ENCODE measurements at places on chromosomes 4 and X.

DNA sequence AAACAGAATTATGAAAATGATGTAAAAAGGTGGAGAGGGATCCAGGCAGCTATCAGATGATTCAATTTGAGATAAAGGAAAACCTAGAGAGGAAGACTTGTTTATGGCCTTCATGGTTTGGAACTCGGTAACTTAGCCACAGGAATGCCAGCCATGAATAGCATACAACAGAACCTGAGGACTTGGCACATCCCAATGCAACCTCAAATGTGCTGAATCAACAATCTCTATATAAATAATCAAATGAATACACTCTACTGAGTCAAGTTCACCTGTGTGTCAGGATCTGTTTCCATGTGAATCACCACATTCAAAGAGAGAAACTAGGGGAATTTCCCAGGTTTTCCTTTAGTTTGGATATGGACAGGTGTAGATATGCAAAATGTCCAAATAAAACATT is 86.9 kb downstream of the MBNL3 start:
- H3K4me1 ChIP-seq: no peaks in the 10 kb centered on the region
- DNase-seq: no peak
- H3K27ac ChIP-seq: no peak overlapping the region
- H3K36me3 ChIP-seq: no peaks in the 10 kb centered on the region
- H3K4me3 ChIP-seq: no peak overlapping the region

DNA sequence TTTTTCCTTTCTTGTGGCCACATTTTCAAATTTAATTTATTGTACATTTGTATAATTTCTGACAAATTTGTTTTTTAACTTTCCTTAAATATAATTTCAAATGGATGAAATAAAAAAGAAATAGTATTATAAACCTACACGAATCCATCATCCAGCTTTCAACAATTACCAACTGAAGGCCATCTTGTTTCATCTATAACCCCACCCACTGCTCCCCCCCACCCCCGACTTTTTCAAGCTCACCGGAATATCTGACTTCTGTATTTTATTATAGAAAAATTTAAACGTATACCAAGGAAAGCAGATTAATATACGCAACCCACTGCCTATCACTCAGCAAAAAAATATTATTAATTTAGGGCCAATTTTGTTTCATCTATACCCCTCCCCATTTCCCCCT is 1.1 kb downstream of the MORF4L2 start:
- no peak for DNase-seq
- H3K4me3 ChIP-seq: peak overlapping the region; percentile 27
- H3K4me1 ChIP-seq: peaks cover 18% of the 10 kb centered on the region
- no peaks in the 10 kb centered on the region for H3K36me3 ChIP-seq
- peak overlapping the region; percentile 92 for H3K27ac ChIP-seq

- no peak for DNase-seq
- no peaks in the 10 kb centered on the region for H3K27me3 ChIP-seq
- H3K4me1 ChIP-seq: no peaks in the 10 kb centered on the region
- no peak overlapping the region for H3K27ac ChIP-seq
- H3K4me3 ChIP-seq: no peak overlapping the region
- no peaks in the 10 kb centered on the region for H3K36me3 ChIP-seq
Observed at GRCh38 chr4:40180356-40180755, 16.5 kb upstream of the RHOH start.

DNA sequence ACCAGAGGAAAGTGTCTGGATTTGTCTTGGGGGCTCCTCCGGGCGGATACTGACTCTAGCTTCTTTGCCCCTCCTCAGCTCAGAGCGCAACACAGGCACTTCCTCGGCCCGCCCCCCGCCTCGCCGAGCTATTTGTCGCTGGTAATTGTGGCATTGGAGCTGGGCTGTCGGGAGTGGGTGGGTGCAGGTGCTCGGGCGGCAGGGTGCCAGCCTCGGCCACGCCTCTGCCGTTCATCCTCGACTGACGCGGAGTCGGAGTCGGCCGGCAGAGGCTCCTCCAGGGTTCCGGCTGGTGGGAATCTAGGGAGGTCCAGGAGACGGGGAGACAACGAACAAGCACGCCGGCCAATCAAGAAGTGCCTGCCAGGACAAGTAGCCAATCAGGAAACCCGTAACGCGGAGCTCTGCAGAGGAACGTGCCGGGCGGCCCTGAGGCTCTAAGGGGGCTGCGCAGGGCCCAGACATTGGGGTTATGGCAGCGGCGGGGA is 3.9 kb upstream of the SYN1 start:
- H3K27ac ChIP-seq: no peak overlapping the region
- H3K27me3 ChIP-seq: no peaks in the 10 kb centered on the region
- no peaks in the 10 kb centered on the region for H3K4me1 ChIP-seq
- H3K36me3 ChIP-seq: no peaks in the 10 kb centered on the region

DNA sequence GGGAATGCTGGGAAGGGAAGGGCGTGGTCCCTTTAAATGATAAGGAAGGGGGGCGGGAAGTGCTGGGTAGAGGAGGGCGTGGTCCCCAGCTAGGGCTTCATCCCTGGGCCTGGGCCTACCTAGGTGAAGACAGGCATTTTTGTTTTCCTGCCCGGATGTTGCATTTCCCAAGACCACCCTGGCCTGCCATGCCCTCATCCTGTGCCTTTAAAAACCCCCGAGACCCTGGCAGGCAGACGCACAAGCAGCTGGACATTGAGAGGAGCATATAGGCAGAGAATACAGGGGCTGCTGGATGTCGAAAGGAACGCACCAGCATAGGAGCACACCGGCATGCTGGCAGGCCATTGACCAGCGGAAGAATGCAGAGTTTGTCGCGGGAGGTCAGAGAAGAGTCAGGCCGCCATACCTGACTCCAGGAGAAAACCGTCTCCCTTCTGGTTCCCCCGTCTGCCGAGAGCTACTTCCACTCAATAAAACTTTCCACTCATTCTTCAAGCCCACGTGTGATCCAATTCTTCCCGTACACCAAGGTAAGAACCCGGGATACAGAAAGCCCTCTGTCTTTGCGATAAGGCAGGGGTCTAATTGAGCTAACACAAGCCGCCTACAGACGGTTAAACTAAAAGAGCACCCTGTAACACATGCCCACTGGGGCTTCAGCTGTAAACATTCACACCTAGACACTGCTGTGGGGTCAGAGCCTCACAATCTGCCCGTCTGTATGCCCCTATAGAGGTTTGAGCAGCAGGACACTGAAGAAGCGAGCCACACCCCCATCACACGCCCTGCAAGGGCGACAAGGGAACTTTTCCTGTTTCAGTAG is 2.9 kb upstream of the AGA start:
- no peak for DNase-seq
- H3K36me3 ChIP-seq: no peaks in the 10 kb centered on the region
- H3K27me3 ChIP-seq: no peaks in the 10 kb centered on the region
- H3K4me1 ChIP-seq: no peaks in the 10 kb centered on the region

DNA sequence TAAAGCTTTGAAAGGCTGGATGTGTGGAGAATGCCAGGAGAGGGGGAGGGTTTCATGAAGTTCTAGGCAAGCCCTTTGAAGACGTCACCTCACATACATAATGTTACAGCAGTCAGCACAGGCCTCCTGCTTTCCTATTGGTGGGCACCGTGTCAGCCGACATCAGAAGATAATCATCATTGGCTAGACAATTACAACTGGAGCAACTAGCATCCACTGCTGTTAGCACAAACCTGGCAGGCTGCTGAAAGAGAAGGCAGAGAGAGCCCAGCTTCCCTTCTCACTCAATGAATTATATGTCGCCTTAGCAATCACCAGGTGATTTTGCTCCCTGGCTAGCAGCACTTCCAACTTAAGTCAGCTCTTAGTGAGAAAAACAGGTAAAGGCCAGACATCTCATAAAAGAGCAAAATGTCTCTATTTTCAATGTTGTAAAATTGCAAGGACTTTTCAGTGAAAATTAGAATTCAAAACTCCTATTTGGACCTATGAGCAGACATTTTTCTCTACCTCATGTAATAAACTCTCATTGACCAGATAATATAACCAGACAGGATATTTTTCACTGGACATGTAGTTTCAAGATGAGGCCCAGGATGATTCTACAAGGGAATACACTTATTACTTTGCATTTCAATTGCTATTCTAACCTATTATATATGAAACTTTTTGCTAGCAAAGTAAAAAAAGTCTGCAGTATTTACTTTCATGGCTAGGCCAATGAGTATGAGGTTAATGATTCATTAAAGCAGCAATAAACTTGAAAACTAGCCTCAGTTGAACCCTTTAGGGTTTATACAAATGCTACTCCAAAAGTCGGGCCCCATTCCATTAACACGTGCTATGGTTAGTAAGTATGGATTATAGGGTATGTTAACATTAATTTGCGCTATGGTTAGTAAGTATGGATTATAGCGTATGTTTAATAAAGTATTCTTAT is 4.3 kb downstream of the ELOVL6 start:
- H3K4me1 ChIP-seq: peaks cover 20% of the 10 kb centered on the region
- no peaks in the 10 kb centered on the region for H3K27me3 ChIP-seq
- H3K36me3 ChIP-seq: no peaks in the 10 kb centered on the region
- no peak overlapping the region for H3K27ac ChIP-seq
- peak; percentile 59 for DNase-seq
- H3K4me3 ChIP-seq: no peak overlapping the region

DNA sequence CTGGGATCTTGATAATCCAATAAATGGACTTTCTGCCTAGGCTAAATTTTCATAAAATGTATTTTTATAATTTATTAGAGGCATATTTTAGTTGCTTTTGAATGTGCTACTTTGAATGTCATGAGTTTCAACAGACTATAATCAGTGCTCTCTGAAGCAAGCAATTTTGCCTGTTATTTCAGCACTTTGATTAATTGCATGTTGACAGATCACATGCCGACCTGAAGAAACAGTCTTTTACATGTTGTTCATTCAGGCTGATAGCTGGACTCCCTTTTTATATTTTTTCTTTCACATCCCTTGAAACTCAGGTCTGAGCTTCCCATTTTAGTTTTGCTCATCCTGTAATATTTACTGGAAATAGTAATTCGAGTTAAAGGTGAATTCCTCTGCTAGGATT is 341.0 kb downstream of the NAP1L3 start:
- no peak overlapping the region for H3K4me3 ChIP-seq
- H3K27ac ChIP-seq: no peak overlapping the region
- no peaks in the 10 kb centered on the region for H3K36me3 ChIP-seq

GRCh38 chr4:88185906-88186305 is 27.5 kb upstream of the ABCG2 start:
- H3K27ac ChIP-seq: no peak overlapping the region
- no peak for DNase-seq
- H3K27me3 ChIP-seq: no peaks in the 10 kb centered on the region
- H3K4me1 ChIP-seq: no peaks in the 10 kb centered on the region
- H3K36me3 ChIP-seq: no peaks in the 10 kb centered on the region
- H3K4me3 ChIP-seq: no peak overlapping the region

GRCh38 chrX:56763556-56764152 is 34.6 kb downstream of the NBDY start:
- H3K4me3 ChIP-seq: peak overlapping the region; percentile 28
- peak overlapping the region; percentile 86 for H3K27ac ChIP-seq
- no peak for DNase-seq

DNA sequence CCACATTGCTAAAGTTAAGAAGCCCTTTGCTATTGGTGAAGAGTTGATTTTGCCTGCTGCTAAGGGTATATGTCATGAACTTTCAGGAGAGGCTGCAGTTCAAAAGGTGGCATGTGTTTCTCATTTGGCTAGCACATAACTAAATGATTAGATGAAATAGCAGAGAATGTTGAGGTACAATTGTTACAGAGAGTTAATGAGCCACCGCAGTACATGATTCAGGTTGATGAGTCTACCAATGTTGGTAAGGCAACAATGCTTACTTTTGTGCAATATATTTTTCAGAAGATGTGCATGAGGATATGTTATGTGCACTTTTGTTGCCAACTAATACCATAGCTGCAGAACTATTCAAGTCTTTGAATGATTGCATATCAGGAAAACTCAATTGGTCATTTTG is 21.1 kb upstream of the CXCL2 start:
- peaks cover 39% of the 10 kb centered on the region for H3K4me1 ChIP-seq
- no peak for DNase-seq
- no peak overlapping the region for H3K4me3 ChIP-seq
- no peak overlapping the region for H3K27ac ChIP-seq
- no peaks in the 10 kb centered on the region for H3K27me3 ChIP-seq

- no peak for DNase-seq
- peaks cover 3% of the 10 kb centered on the region for H3K36me3 ChIP-seq
- no peak overlapping the region for H3K27ac ChIP-seq
- H3K4me1 ChIP-seq: no peaks in the 10 kb centered on the region
- no peak overlapping the region for H3K4me3 ChIP-seq
- no peaks in the 10 kb centered on the region for H3K27me3 ChIP-seq
Observed at GRCh38 chr4:127000110-127000509, 632.6 kb upstream of the INTU start.

DNA sequence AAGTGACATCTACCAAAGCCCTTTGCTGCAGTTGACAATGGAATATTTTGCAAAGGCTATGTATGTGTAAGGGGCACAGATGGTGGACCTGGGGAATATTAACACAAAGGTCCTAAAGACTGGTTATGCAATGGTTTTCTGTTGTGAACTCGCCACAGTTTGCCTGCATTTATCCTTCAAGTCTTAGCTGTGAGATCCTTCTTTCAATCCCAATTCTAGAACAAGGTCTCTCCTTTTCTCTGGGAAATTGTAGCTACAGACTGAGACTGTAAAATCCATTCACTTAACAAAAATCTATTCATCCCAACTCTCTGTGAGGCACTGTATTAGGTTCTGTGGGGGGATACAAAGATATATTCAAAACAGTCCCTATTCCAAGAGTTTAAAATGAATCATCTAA is 250.4 kb downstream of the GPM6A start:
- no peak overlapping the region for H3K4me3 ChIP-seq
- no peaks in the 10 kb centered on the region for H3K27me3 ChIP-seq
- no peaks in the 10 kb centered on the region for H3K4me1 ChIP-seq
- H3K27ac ChIP-seq: no peak overlapping the region
- no peak for DNase-seq

DNA sequence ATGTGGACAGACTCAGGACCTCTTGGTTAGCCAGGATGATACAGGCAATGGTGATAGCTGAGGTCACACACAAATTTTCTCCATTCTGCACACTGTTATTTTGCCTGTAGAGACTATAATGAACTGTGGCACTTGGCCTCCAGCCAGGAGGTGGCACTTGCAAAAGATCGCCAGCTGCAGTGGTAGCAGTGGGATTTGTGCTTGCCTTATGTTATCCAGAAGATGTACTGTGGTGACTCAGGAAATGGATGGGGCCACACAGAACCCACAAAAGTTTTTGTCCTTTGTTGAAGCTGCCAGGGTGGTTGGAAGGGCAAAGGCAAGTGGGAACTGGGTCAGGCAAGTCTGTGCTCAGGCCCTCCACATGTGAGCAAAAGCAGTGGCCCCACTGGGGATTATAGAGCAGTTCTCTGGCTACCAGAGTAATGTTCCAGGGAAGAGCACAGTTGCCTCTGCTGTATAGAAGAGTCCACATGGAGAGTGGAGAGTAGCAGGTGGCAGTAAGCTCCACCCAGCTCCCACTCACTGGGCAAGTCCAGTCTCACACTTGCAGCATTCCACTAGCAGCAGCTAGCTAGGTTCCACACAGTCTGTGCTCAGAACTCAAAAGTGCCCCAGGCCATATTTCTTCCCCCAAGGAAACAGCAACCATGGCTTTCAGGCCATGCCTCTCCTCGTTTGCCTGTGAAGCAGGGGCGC is 5.9 kb upstream of the C4orf17 start:
- no peak for DNase-seq
- no peaks in the 10 kb centered on the region for H3K36me3 ChIP-seq
- no peaks in the 10 kb centered on the region for H3K27me3 ChIP-seq
- no peaks in the 10 kb centered on the region for H3K4me1 ChIP-seq
- H3K27ac ChIP-seq: no peak overlapping the region

GRCh38 chrX:130245441-130245840 is 23.3 kb downstream of the ZNF280C start:
- H3K4me1 ChIP-seq: no peaks in the 10 kb centered on the region
- H3K36me3 ChIP-seq: no peaks in the 10 kb centered on the region
- DNase-seq: no peak

- H3K27ac ChIP-seq: no peak overlapping the region
- no peak for DNase-seq
- no peaks in the 10 kb centered on the region for H3K36me3 ChIP-seq
- no peaks in the 10 kb centered on the region for H3K4me1 ChIP-seq
- no peak overlapping the region for H3K4me3 ChIP-seq
Observed at GRCh38 chr4:65089666-65090065, 580.6 kb downstream of the EPHA5 start.
